ENCODE measurements at places on chromosomes 1 and 21. TPM values are rescaled to one million over a fixed set of nuclear protein-coding genes. Genes with fewer than 3 reads are reported as not detected.

The BCAN gene
- not detected for total RNA-seq

The EPHA2 gene
- 43.5 TPM for total RNA-seq

GRCh38 chr1:204792354-204792692, 78.3 kb upstream of the NFASC start:
- DNase-seq = no peak
- H3K27ac ChIP-seq = no peak overlapping the region
- no peak overlapping the region for H3K4me3 ChIP-seq
- no peaks in the 10 kb centered on the region for H3K4me1 ChIP-seq

DNA sequence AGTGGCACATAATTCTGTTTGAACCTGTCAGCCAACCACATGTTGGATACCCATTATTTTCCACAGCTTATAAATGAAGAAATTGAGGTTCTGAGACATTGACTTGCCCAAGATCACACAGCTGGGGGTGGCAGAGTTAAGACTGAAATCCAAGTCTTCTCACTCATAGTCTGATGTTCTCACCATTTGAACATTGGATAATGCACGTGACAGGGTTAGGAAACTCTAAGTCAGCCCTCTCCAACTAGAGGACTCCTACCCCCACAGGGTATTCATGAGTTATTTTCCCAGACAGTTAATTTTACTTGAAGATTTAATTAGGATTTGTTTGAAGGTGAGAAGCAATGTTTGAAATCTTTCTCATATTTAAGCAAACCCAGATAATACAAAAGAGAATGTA, 38.1 kb upstream of the C1orf105 start:
- H3K4me3 ChIP-seq = no peak overlapping the region
- no peak for DNase-seq
- peaks cover 4% of the 10 kb centered on the region for H3K4me1 ChIP-seq
- H3K27me3 ChIP-seq = no peaks in the 10 kb centered on the region
- no peak overlapping the region for H3K27ac ChIP-seq

GRCh38 chr1:157407367-157407766, 144.9 kb downstream of the FCRL5 start:
- H3K4me3 ChIP-seq = no peak overlapping the region
- H3K27me3 ChIP-seq = no peaks in the 10 kb centered on the region
- H3K4me1 ChIP-seq = no peaks in the 10 kb centered on the region
- no peak for DNase-seq
- H3K27ac ChIP-seq = no peak overlapping the region

- H3K4me1 ChIP-seq = no peaks in the 10 kb centered on the region
- H3K4me3 ChIP-seq = no peak overlapping the region
- no peak for DNase-seq
- no peaks in the 10 kb centered on the region for H3K27me3 ChIP-seq
- H3K36me3 ChIP-seq = no peaks in the 10 kb centered on the region
These were observed 32.3 kb downstream of the RPL5 start for GRCh38 chr1:92864131-92864530.

- no peak for DNase-seq
- no peaks in the 10 kb centered on the region for H3K36me3 ChIP-seq
- H3K27ac ChIP-seq = no peak overlapping the region
- H3K4me1 ChIP-seq = no peaks in the 10 kb centered on the region
These were observed 118.4 kb downstream of the HIVEP3 start for GRCh38 chr1:41800311-41800829.

DNA sequence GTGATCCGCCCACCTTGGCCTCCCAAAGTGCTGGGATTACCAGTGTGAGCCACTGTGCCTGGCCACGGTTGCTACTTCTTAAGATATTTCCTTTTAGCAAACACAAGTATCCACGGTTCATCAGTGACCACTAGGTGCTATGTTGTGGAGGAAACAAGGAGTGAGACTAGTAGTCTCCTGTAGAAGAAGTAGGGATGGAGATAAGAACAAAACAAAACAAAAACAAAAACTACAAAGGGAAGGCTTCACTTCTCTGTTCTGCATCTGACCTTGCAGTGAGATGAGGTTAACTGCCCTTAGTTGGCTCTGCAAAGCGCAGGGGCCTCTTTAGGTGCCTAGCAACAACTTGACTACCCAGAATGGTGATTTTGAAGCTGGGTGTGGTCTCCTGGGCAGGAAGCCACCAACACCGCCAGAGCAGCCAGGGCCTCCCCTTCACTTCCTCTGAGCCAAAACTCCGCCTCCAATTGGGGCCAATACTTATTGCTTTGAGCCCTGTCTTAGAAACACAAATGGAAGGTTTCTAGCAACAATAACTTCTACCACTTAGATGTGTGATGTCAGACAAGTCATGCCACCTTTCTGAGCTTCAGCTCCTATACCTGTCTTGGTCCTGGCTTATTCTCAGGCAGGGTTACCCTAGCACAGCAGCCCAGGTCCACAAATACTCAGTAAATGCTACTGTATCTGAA, 12.8 kb upstream of the CDC42 start:
- peak overlapping the region; percentile 48 for H3K27ac ChIP-seq
- H3K4me3 ChIP-seq = no peak overlapping the region
- DNase-seq = no peak
- H3K36me3 ChIP-seq = no peaks in the 10 kb centered on the region
- no peaks in the 10 kb centered on the region for H3K27me3 ChIP-seq

DNA sequence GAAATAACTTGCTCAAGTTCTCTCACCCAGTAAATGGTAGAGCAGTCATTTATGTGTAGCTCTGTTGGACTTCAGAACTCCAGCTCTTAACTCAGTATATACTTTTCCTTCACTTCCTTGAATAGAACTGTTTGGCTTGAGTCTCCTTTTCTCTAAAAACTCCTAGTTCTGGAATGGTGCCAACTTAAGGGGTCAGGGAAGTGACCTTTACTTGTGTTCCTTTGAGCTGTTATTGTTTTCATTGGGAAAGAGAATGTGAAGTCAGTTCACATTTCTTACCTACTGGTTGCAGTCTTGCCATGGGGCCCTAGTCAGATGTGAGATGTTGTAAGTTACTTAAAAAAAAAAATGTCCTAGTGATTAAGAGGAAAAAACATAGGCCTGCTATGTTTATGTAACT, 77.0 kb upstream of the MACF1 start:
- DNase-seq = no peak
- H3K27ac ChIP-seq = peak overlapping the region; percentile 19
- no peak overlapping the region for H3K4me3 ChIP-seq
- peaks cover 54% of the 10 kb centered on the region for H3K4me1 ChIP-seq

DNA sequence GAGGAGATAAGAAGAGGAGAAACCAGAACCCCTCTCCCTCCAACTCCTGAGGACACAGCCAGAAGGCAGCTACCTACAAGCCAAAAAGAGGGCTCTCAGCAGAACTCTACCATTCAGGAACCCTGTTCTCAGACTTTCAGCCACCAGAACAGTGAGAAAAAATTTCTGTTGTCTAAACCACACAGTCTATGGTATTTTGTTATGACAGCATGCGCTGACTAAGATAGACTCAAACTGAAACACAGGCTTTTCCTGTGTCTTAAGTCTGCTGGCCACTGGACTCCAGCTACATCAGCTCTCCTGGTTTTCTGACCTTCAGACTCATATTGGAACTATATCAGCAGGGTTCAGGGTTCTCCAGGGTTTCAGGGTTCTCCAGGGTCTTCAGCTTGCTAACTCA, 126.5 kb upstream of the TNFSF4 start:
- no peaks in the 10 kb centered on the region for H3K27me3 ChIP-seq
- peaks cover 22% of the 10 kb centered on the region for H3K4me1 ChIP-seq
- H3K36me3 ChIP-seq = no peaks in the 10 kb centered on the region
- DNase-seq = no peak
- no peak overlapping the region for H3K27ac ChIP-seq
